ENCODE measurements at places on chromosomes 5 and 9.

DNA sequence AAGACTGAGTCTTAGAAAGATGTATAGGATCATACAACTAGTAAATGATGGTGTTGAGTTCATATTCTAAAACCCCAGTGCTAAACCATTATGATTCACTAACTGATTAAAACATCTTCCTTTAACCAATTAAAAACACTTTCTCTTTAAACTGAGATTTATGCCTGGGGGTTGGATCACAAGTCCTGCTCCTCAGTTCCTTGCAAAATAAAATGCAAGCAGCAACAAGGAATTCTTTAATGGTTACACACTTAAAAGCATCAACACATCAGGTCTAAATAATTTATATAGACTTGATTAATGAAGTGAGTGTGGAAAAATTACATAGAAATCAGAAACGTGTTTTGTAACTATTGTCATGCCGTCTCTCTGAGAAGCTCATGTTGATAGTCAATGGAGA is 189.2 kb downstream of the TARS1 start:
- DNase-seq, result no peak

GRCh38 chr5:131042021-131042789 is 122.9 kb downstream of the HINT1 start:
- no peak for DNase-seq

DNA sequence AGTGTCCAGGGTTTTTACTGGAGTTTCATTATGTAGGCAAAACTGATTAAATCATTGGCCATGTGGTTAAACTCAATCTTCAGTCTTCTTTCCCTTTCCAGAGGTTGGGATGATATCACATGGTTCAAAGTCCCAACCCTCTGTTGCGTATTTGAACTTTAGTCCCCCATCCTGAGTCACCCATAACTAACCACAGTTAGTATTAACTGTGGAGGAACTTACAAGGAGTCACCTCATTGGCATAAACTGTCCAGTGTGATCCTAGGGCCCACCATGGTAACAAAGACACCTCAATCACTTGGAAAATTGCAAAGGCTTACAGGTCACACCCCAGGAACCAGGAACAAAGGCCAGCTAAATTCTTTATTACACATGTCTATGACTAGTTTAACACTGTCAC is 188.5 kb downstream of the COX7C start:
- DNase-seq, result no peak

DNA sequence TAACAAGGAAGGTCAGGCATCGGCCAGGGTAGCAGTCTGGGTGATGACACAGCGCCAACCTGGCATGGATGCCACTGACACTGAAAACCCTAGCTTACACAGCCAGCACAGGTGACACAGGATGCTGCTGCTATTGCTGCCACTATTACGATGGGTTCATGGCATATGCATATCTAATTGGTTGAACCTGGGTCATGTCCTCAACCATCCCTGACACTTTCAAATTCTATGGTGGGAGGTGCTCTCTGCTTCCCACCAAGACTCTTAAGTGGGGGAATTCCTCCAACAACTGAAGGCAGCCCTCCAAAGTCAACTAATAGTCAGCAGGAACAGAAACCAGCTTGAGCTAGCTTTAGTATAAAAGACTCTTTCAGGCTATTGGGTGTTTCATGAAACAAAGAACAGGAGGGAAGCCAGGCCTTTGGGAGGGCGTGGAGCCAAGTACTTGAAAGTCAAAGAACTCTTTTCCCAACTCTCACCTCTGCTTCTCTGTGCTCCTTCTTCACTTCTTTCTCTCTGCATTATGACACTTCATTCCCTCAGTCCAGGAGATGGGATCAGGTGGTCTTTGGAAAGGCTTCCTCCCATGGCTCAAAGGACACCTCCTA is 21.3 kb downstream of the PTTG1 start:
- no peak for DNase-seq

- DNase-seq, result no peak
Observed at GRCh38 chr5:167413506-167413905, 877.9 kb upstream of the WWC1 start.

- no peak for DNase-seq
Observed at GRCh38 chr5:179730852-179731251, 1.8 kb upstream of the MAML1 start.

All from CD4-positive, alpha-beta T cell treated with Interleukin-4 for 4 hours (primary cell).